ENCODE measurements at places on chromosomes 1 and 21. TPM values are rescaled to one million over a fixed set of nuclear protein-coding genes. Genes with fewer than 3 reads are reported as not detected.

TLR5 gene
- 6.0 TPM for polyA plus RNA-seq

CFAP141 gene
- polyA plus RNA-seq, result not detected

WNT4 gene
- polyA plus RNA-seq, result 8.1 TPM

NCAM2 gene
- polyA plus RNA-seq, result 6.4 TPM

DCDC2B gene
- polyA plus RNA-seq, result 0.75 TPM

OR2T34 gene
- polyA plus RNA-seq, result not detected

ARPC5 gene
- polyA plus RNA-seq, result 142 TPM

FCGR3A gene
- polyA plus RNA-seq, result 2.7 TPM

DYRK3 gene
- 8.6 TPM for polyA plus RNA-seq

TMPRSS2 gene
- polyA plus RNA-seq, result 35.8 TPM

CYP4X1 gene
- polyA plus RNA-seq, result 7.8 TPM

TRIM33 gene
- polyA plus RNA-seq, result 51.0 TPM

NR1I3 gene
- polyA plus RNA-seq, result 3.7 TPM

RCSD1 gene
- 11.6 TPM for polyA plus RNA-seq

C4BPA gene
- polyA plus RNA-seq, result 0.42 TPM

OR2L2 gene
- polyA plus RNA-seq, result 0.14 TPM

LAMC2 gene
- 4.8 TPM for polyA plus RNA-seq

TAS1R3 gene
- polyA plus RNA-seq, result 0.31 TPM

CASQ2 gene
- 0.68 TPM for polyA plus RNA-seq

ACTA1 gene
- polyA plus RNA-seq, result 1.0 TPM

RGSL1 gene
- polyA plus RNA-seq, result not detected

CYP4A11 gene
- 63.3 TPM for polyA plus RNA-seq

RSPO1 gene
- polyA plus RNA-seq, result 8.6 TPM

KCNE1 gene
- 0.76 TPM for polyA plus RNA-seq

OR2L3 gene
- not detected for polyA plus RNA-seq

TMEM52 gene
- polyA plus RNA-seq, result 1.2 TPM

MAP3K21 gene
- 24.6 TPM for polyA plus RNA-seq

DRAXIN gene
- 1.4 TPM for polyA plus RNA-seq

SH2D1B gene
- polyA plus RNA-seq, result 0.16 TPM

TRPM2 gene
- 1.2 TPM for polyA plus RNA-seq

KRTAP7-1 gene
- polyA plus RNA-seq, result not detected

KCND3 gene
- polyA plus RNA-seq, result 1.5 TPM

TOMM40L gene
- 14.6 TPM for polyA plus RNA-seq

NBPF1 gene
- polyA plus RNA-seq, result 72.3 TPM

SMYD3 gene
- 28.5 TPM for polyA plus RNA-seq

PHLDA3 gene
- polyA plus RNA-seq, result 15.4 TPM

CCDC190 gene
- polyA plus RNA-seq, result not detected

RGS2 gene
- polyA plus RNA-seq, result 30.3 TPM

SIK1 gene
- 2.7 TPM for polyA plus RNA-seq

LAPTM5 gene
- polyA plus RNA-seq, result 16.1 TPM

RIPK4 gene
- 22.5 TPM for polyA plus RNA-seq

ATP6V1G3 gene
- polyA plus RNA-seq, result 4.4 TPM

FAM43B gene
- 1.6 TPM for polyA plus RNA-seq

PTPRU gene
- 15.4 TPM for polyA plus RNA-seq

CEPT1 gene
- polyA plus RNA-seq, result 47.2 TPM

PLA2G2C gene
- not detected for polyA plus RNA-seq

RHEX gene
- polyA plus RNA-seq, result 4.5 TPM

PTGS2 gene
- 1.4 TPM for polyA plus RNA-seq

Data from renal cortex interstitium (tissue), 15 donors.